Adrenal gland (tissue), 19 donors: ENCODE measurements at places on chromosomes 7 and 10. TPM values are rescaled to one million over a fixed set of nuclear protein-coding genes. Genes with fewer than 3 reads are reported as not detected.

DNA sequence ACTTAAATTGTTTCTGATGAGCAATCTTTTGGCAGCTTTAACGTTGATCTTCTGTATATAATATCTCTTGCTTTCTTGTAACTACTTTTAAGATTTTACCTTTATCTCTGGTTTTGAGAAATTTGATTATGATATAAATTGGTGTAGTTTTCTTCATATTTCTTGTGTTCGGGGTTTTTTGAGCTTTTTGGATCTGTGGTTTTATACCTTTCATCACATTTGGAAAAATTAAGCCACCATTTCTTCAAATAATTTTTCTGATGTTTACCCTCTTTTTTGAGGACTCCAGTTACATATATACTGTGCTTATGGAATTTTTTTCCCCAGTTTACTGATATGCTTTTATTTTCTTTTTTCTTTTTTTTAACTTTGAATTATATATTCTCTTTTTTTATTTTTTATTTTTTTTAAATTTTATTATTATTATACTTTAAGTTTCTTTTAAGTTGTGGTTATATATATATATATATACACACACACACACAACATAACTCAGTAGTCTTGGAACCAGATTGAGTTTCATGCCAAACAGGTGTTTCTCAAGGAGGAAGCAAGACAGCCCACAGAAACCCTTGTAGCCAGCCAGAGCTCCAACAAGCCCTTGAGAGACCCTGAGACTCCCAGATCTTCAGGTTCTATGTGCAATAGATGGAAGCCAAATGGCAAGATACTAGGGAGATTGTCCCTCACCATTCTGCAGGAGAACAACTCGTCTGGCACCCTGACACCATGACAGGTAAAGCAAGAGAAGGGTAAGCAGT, 27.5 kb upstream of the NME8 start:
- DNase-seq, result no peak

DNA sequence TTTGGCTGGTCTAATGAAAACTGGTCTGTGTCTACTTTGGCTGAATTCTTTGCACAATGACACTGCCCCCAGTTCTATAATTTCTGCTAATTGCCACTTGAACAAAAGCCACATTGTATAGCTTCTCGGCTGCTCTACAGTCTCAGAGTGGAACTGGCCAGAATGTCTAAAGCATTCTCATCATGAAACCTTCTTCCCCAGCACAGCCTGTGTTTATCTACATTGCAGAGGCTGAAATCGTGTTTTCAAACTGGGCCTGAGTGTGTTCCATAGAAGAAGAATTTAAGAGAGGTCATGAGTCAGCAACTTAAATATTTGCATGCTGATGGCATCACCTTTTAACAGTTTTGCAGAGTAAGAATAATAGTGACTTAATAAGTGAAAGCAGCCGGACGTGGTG, 177.2 kb downstream of the BUB3 start:
- DNase-seq, result no peak

Gene NRG3
- total RNA-seq, result 1.3 TPM

- no peak for DNase-seq
These were observed 4.1 kb downstream of the LRRC17 start for GRCh38 chr7:102916881-102917280.

Gene GARIN1A
- total RNA-seq, result 2.0 TPM

GRCh38 chr10:58291538-58292174, 22.7 kb downstream of the CISD1 start:
- peak; percentile 65 for DNase-seq

Gene PLPP4
- total RNA-seq, result not detected

DNA sequence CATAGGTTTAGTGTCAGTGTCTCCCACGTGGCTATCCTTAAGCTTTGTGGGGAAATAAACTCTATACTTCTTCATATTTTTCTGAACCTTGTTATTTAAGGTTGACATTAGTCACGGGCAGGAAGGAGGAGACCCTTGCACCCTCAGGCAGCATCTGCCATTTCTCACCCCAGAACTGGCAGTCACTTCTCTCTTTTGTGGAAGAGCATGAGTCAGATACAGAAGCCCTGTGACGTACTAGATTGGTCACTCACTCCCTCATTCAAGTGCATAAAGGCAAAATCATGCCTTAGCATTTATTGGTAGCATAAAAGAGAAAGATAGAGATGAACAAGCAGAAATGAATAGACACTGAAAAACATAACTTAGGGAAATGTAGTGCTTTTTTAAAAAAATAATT, 206.0 kb upstream of the MDFIC start:
- no peak for DNase-seq

- DNase-seq, result no peak
These were observed 32.0 kb upstream of the ABCB4 start for GRCh38 chr7:87507446-87507845.

GRCh38 chr7:43431020-43431595, 151.8 kb upstream of the STK17A start:
- DNase-seq, result no peak

Gene CLDN15
- 7.8 TPM for total RNA-seq

DNA sequence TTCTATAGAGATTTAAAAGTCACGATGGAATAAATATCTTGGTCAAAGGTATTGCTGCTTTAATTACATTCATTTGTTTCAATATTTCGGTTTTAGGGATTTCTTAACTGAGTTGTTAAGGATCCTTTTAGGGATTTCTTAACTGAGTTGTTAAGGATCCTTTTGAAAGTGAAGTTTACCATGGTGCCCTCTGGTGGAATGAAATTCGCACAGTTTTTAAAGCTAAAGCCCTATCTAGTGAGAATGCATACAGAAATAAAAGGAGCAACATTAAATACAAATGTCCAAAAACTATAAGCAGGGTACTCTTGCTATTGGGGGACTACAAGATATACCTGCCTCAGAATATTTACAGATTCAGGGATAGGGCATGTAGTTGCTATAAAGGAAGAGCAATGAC, 193.7 kb downstream of the RNLS start:
- DNase-seq, result no peak

DNA sequence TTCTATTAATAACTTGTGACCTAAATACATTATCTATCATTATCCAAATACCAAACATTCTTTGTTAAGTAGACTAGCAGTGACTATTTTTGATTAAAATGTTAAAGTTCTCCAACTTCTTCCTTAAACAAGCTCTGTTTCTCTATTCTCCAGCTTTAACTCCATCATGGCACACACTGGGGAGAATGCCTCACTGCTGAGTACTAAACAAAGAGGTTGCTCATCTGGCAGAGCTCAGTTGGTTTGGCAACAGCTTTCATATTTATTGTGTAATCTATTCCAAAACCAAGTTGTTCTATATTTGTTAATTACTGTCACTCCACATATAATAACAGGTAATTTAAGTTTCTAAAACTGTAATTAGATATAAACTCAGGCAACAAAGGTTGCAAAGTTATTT, 89.6 kb downstream of the USP6NL start:
- no peak for DNase-seq

GRCh38 chr10:80504158-80504811, 33.4 kb upstream of the SH2D4B start:
- DNase-seq, result no peak
